NCI-H1930 (cell line): ENCODE measurements at places on chromosomes 7 and 10.

GRCh38 chr7:157208571-157209413, 70.1 kb downstream of the UBE3C start:
- DNase-seq: no peak

DNA sequence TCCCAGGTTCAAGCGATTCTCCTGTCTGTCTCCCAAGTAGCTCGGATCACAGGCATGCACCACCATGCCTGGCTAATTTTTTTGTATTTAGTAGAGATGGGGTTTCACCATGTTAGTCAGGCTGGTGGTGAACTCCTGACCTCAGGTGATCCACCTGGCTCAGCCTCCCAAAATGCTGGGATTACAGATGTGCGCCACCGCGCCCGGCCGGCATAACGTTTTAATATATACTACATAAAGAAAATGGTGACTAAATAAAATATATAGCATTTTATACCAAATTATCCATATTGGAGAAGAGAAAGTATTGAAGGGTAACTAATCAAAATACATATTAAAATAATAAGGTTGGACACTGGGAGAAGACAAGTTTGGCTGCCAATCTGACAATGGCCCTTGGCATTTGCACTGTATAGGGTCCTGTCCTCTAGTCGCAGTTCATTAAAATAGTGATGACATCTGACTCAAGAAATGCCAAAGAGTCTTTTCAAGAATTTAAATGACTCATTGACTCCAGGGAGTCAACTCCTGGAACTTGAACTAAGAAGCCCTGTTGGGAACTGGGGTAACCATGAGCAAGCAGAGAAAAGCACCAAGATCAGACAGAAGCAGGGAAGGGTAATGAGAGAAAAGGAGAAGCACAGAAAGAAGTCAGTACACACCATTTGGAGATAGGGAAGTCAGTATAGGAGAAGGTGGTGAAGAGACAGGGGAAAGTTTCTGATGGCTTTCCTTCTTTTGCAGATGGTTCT, 91.1 kb downstream of the CH25H start:
- no peak for DNase-seq

DNA sequence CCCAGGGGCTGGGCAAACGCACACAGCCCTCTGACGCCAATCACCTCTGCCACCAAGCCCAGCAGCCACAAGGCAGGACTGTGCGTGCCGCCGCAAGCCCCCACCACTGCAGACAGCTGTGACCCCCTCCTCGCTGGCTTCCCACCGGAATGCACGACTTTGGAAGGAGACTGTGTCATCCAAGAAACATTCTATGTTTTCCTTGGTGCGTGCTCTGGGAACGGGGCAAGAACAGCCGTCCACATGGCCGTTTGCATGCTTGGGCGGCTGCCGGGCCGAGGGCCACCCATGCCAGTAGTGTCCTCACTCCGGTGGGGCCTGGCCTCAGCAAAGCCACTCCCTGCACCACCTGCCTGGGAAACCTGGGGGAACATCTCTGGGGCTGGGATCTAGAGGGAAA, 17.6 kb upstream of the ELN start:
- DNase-seq: no peak

DNA sequence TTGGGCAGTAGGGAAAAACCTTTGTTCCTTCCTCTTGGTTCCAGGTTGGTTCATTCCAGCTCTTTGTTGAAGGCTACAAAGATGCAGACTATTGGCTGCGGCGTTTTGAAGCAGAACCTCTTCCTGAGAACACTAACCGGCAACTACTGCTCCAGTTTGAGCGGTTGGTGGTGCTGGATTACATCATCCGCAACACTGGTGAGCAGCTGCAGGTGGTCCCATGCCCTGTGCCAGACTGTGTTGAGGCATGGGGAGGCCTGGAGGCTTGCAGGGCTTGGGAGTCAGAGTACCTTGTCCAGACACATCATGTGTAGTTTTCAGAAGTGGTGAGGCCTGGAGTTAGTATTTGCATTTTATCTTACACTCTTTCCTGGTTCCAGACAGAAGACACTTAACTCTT, 16.3 kb downstream of the PI4K2A start:
- no peak for DNase-seq

DNA sequence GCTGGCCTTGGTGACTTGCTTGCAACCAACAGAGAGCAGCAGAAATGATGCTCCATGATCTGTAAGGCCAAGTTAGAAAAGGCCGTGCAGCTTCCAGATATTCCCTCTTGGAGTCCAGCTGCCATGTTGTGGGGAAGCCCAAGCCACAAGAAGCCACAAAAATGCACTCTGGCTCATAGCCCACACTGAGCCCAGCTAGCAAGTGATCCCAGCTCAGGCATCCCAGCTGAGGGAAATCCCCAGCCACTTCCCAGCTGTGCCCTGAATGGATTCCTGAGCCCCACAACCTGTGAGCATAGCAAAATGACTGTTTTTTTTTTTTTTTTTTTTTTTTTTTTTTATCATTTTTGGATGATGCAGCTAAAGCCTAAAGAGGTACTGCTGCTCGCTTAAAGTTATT, 11.1 kb upstream of the SDK1 start:
- DNase-seq: no peak

GRCh38 chr10:107747851-107748250, 583.3 kb upstream of the SORCS1 start:
- no peak for DNase-seq

- DNase-seq: no peak
Observed at GRCh38 chr10:18437486-18437885, 213.9 kb downstream of the NSUN6 start.

DNA sequence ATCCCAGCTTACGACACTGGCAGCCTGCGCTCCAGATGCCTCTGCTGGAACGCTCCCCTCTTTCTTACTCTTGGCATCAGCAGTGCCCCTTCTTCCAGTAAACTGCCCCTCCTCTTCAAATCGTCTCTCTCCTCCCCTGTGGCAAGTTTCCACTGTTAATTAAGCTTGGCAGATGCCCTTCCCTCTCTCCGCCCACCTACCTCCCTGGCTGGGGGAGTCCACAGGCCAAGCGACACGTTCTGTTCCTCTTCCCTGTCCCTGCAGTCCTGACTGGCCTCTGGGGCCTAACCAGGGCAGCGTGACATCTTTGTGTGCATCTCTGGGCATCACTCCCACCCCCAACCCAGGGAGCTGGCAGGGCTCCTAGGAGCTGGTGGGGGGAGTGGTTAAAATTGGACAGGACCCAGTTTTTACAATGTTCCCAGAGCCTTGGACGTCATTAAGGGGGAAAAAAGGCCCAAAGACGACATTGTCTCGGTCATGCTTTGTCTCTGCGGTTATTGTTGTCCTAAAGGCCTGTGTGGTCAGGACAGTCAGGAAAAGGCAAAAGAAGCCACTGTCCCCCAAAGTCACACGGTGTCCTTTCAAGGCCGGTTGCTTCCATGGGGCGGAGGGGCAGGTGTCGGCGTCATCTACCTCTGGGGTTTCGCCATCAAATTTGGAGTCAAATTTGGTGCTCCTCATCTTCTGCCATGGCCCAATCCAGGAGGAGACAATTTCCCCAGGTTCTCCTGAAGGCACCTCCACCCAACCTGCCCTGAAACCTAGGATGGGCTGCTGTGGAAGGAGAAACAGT, 54.2 kb downstream of the DLG5 start:
- no peak for DNase-seq

GRCh38 chr10:99489271-99489670, 43.5 kb upstream of the NKX2-3 start:
- DNase-seq: no peak

DNA sequence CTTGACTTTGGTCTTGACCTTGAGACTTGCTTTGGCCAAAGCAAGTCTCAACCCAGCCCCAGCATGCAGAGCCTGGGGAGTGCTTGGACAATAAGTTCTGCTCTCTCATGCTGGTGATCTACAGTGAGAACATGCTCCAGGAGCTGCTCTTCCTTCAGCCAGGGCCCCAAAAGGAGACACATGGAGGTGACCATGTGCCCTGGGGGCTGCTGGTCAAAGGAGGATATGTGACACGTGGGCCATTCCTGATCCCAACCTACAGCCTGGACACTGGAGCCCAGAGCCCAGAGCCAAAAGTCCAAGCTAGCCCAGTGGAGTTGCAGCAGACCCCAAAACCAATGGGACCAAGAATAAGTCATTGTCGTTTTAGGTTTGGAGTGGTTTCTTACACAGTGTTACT, 78.2 kb upstream of the CHST15 start:
- no peak for DNase-seq

DNA sequence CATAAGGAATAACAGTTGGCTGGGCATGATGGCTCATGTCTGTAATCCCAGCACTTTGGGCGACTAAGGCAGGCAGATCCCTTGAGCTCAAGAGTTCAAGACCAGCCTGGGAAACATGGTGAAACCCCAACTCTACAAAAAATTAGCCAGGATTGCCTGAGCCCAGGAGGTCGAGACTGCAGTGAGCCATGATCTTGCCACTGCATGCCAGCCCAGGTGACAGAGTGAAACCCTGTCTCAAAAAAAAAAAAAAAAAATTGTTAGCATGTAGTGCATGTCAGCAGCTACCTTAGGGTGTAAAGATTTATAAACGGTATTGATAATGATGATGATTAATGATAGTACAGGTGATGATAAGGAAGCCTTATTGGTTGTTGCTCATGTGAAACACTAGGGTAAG, 331.2 kb upstream of the FZD1 start:
- DNase-seq: no peak

DNA sequence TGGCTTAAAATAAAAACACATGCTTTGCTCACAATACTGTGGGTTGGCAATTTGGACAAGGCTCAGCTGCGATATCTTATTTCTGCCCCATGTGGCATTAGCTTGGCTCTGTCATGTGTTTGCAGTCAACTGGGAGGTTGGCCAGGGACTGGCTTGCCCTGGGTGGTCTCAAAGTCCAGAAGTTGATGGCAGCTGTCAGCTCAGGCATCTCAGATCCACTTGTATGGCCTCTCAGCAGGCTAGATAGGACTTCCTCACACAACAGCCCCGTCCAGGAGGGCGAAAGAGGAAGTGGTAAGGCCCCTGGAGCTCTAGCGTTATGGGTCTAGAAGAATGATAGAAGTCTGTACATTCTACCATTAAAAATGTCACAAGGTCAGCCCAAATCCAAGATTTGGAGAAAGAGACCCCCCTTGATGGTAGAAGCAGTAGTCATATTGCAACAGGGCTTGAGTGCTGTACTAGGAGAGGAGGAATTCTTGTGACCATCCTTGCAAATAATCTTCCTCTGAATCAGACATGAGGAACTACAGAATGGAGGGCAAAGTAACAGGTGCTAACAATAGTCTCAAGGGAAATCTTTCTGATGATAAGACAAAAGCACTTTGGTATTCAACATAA, 166.2 kb downstream of the FAM107B start:
- no peak for DNase-seq

GRCh38 chr10:113027230-113027573, 77.2 kb downstream of the TCF7L2 start:
- no peak for DNase-seq

DNA sequence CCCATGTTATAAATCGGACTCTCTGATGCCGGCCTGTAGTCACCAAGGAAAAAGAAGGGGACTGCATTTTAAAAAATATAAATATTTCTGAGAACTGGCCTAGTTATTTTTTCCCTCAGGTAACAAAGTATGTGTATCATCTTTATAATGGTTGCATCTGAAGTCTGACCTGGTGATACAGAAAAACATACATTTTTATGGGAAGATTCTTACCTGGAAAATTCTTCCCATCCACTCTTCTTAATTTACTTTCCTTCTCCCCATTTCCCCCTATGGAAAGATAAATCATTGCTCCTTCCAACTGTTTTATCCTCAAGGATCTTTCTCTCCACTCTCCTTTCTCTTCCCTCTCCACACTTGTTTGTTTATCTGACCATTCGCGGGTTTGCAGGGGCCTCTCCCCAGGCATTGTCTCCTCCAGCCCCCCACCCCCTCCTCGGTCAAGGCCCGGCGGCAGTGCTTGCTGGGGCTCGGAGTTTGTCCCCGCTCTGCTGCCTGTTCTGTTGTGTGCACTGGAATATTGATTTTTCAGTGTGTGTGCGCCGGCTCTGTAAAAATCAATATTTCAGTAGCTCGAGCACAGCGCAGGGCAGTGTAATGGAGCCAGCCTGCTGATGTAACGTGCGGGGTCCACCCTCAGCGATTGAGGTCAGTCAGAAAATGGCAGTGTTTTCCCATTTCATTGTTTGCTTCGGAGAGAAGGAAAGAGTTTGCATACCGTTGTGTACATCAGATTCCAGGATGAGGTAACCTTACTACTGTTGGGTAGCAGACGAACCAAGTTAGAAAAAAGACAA, 199.5 kb upstream of the NFE2L3 start:
- no peak for DNase-seq

- no peak for DNase-seq
Observed at GRCh38 chr7:13908667-13909397, 80.6 kb downstream of the ETV1 start.

- no peak for DNase-seq
Observed at GRCh38 chr7:128160296-128160695, 80.8 kb upstream of the LEP start.

DNA sequence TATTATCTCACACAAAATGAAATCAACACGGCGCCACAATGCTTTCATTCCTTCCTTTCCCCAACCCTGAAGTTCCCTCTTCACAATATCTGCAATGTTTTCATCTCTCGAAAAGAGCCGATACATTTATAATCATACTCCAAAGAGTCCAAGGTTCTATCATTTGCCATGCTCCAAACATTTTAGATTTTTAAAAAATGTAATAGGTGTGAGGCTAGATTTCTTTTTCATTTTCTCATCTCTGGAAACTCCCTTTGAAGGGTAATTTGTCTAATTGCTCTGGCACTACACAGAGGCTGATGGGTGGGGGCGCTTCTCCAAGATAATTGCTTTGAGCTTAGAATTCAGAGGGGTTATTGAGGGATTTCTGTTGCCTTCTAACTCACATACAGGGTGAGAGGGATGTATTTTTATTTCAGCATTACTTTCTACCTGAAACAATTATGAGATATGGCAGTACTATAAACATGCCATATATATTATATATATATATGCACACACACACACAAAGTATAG, 4.9 kb downstream of the DLX5 start:
- DNase-seq: peak; percentile 75

- no peak for DNase-seq
Observed at GRCh38 chr7:75743455-75743859, 4.7 kb upstream of the HIP1 start.

DNA sequence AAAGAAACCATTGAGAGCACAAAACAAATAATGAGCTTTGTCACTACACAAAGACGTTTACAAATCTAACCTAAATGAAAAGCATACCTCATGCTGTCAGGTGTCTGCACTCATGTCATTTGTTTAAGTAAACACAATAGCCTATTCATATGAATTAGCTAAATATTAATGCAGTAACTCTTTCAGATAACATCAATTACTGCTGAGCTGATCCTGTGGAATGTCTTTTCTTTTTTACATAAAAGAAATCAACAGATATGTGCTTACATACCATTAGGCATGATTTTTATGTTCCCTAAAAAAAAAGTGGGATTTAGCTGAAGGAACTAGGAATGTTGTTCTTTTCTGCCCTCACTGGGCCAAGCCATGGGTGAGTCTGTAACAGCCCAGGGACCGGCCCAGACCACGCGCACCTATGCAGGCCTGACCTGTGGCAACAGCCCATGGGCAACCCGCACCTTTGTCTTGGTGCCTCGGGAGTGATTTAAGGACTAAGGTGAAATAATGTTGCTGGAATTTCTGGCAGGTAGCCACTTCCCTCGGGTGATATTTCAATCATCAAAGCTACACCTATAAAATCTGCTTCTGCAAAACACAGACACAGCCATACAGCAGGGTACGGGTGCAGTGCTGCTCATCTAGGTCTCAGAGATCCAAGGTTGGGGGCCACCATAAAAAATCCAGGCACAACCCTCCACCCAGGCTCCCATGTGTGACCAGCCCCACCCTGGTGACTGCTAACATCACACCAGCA, 44.6 kb downstream of the FGFR2 start:
- no peak for DNase-seq
